Immature natural killer cell (primary cell): ENCODE measurements at places on chromosomes 6 and 20. TPM values are rescaled to one million over a fixed set of nuclear protein-coding genes. Genes with fewer than 3 reads are reported as not detected.

DNA sequence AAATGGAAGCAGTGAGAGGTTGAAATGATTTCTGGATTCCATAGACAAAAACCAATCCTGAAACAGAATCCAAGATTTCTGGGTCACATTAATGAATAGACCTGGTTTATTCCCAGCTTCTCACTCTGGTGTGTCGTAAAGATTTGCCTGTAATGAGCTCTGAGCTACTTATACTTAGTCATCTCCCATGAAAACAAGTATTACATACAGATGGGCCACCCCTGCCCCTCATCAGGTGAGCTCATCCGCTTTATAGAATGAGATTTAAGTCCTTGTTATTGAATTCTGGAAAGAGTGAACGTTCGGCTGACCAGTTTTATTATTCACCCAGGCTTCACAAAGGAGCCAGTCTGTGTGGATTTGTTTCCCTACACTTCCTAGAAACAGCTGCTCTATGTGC is 47.1 kb upstream of the TMEM181 start:
- no peak overlapping the region for H3K4me3 ChIP-seq
- peaks cover 6% of the 10 kb centered on the region for H3K36me3 ChIP-seq
- H3K27ac ChIP-seq = no peak overlapping the region
- DNase-seq = no peak

GRCh38 chr20:18973529-18974173 is 160.1 kb downstream of the SCP2D1 start:
- no peaks in the 10 kb centered on the region for H3K4me1 ChIP-seq
- no peak for DNase-seq
- peaks cover 6% of the 10 kb centered on the region for H3K27me3 ChIP-seq
- no peak overlapping the region for H3K27ac ChIP-seq
- no peak overlapping the region for H3K4me3 ChIP-seq

DNA sequence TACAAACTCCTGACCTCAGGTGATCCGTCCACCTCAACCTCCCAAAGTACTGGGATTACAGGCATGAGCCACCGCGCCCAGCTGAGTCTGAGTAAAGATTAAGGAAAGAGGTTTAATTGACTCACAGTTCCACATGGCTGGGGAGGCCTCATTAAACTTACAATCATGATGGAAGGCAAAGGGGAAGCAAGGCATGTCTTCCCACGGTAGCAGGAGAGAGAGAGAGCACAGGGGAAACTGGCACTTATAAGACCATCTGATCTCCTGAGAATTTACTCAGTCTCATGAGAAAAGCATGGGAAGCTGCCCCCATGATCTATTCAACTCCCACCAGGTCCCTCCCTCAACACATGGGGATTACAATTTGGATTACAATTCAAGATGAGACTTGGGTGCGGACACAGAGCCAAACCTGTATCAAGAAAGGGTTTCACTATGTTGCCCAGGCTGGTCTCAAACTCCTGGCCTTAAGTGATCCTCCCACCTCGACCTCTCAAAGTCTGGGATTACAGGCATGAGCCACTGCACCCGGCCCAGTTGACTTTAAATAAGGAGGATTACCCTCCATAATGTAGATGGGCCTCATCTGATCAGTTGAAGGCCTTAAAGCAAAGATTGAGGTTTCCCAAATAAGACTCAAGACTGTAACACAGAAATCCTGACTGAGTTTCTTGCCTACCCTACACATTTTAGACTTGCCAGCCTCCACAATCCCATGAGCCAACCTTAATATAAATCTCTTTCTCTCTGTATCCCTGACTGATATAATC is 13.1 kb upstream of the PEX7 start:
- H3K27me3 ChIP-seq = peaks cover 1% of the 10 kb centered on the region
- H3K4me3 ChIP-seq = no peak overlapping the region
- DNase-seq = no peak
- H3K4me1 ChIP-seq = no peaks in the 10 kb centered on the region
- H3K27ac ChIP-seq = no peak overlapping the region

DNA sequence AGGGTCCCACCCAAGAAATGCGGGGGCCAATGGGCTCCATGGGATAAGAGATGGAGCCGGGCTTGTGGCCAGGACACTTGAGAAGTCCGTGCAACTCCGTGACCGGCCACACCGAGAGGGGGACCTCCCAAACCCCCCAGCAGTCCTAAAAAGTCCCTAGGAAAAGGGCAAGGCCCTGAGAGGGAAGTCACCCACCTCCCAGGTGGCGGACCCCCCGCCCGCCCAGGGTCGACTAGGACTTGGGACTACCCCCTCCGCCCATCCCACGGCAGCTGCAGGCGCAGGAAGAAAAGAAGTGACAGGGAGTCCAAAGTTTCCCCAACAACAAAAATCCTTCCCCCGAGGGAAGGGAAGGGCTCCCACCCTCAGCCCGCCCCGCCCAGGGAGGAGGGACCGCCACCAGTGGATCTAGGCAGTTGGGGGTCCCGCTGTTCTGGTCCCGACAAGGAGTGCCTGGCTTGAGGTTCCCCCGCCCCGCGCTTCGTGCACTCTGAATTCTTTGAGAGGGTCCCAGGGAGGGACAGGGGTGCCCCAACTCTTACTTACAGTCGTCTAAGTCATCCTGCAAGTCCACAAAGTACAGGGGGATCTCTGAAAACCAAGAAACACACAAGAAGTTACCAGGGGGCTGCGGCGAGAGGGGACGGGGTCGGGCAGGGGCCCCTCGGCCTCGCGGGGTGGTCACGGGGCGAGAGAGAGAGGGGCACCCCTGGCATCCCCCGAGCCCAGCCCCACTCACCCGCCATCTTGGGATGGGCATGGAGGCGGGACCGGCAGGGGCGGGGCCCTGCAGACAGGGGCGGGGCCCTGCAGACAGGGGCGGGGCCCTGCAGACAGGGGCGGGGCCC is 611 bp upstream of the RAB22A start:
- H3K4me3 ChIP-seq = peak overlapping the region; percentile 75
- peaks cover 76% of the 10 kb centered on the region for H3K4me1 ChIP-seq
- peak; percentile 71 for DNase-seq
- H3K36me3 ChIP-seq = no peaks in the 10 kb centered on the region
- peaks cover 2% of the 10 kb centered on the region for H3K27me3 ChIP-seq

DNA sequence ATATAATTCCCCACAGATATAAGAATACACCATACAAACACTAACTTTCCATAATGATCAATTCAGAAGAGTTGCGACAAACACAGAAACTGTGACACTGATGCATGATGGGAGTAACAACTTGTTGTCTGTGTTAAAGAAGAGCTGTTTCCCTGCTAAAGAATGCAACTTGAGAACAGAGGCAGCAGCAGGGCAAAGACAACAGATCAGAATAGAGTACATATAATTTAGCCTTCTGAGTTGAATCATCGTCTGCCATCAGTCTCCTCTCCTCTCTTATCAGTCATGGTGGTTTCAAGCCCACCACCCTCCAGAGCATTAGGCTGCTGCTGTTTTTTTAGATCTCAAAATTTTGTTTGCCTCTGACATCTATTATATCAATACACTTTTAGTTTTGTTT is 280.4 kb downstream of the UBE3D start:
- H3K4me3 ChIP-seq = no peak overlapping the region
- H3K27me3 ChIP-seq = no peaks in the 10 kb centered on the region
- H3K36me3 ChIP-seq = no peaks in the 10 kb centered on the region
- DNase-seq = no peak
- H3K27ac ChIP-seq = no peak overlapping the region
- no peaks in the 10 kb centered on the region for H3K4me1 ChIP-seq

- no peak overlapping the region for H3K4me3 ChIP-seq
- H3K27ac ChIP-seq = no peak overlapping the region
- no peaks in the 10 kb centered on the region for H3K36me3 ChIP-seq
- no peaks in the 10 kb centered on the region for H3K4me1 ChIP-seq
- no peak for DNase-seq
- no peaks in the 10 kb centered on the region for H3K27me3 ChIP-seq
Observed at GRCh38 chr6:104486035-104486434, 373.7 kb downstream of the HACE1 start.

- peaks cover 23% of the 10 kb centered on the region for H3K4me1 ChIP-seq
- no peak overlapping the region for H3K4me3 ChIP-seq
- H3K27me3 ChIP-seq = peaks cover 28% of the 10 kb centered on the region
- no peak for DNase-seq
Observed at GRCh38 chr6:30446259-30446658, 43.0 kb upstream of the HLA-E start.

The DNAH8 gene
- polyA plus RNA-seq = not detected

The CST7 gene
- polyA plus RNA-seq = 2,438 TPM

The SNPH gene
- polyA plus RNA-seq = 2.8 TPM

The TSHZ2 gene
- not detected for polyA plus RNA-seq

The DCDC2 gene
- not detected for polyA plus RNA-seq

The FAM162B gene
- not detected for polyA plus RNA-seq

The CST9L gene
- polyA plus RNA-seq = not detected
